ENCODE measurements at places on chromosomes 11 and 22.
A peak's percentile ranks its signal among the peaks of the same experiment; 100 is the strongest.

DNA sequence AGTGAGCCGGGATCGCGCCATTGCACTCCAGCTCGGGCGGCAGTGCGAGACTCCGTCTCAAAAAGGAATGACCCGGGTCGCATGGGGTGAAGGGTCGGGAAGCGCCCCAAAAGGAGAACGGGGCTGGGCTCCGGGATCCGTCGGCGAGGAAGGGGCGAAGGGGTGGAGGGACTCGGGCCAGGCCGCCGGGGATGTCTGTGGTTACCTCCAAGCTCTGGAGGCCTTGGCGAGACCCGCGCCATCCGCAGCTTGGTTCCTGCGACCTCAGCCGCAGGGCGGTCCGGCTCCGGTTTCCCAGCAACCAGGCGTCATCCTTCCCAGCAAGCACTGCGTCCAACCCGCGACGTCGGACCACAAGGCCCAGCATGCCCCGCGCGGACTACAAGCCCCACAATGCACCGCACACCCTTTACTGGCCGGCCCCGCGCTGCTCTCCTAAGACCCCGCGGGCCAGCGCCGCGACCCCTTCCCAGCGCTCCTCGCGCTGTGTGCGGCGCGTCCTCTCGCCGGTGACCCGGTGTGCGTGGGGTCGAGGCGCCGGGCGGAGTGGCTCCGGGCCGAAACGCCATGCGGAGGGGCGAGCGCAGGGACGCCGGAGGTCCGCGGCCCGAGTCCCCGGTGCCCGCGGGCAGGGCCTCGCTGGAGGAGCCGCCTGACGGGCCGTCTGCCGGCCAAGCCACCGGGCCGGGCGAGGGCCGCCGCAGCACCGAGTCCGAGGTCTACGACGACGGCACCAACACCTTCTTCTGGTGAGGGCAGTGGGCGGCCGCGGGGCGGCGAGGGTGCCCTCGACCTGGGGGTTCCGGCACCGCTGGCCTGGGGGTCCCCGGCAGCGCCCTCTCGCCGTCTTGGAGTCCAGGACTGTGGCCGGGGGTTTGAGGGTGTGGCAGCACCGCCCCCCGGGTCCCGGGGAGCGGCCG lies at the start of gene PTDSS2:
PTDSS2 (plus strand) TSS at position 391 of the 920 bp plus-strand sequence; CDS start at position 568, 177 bp downstream.
- DNase-seq, result peak; percentile 95

DNA sequence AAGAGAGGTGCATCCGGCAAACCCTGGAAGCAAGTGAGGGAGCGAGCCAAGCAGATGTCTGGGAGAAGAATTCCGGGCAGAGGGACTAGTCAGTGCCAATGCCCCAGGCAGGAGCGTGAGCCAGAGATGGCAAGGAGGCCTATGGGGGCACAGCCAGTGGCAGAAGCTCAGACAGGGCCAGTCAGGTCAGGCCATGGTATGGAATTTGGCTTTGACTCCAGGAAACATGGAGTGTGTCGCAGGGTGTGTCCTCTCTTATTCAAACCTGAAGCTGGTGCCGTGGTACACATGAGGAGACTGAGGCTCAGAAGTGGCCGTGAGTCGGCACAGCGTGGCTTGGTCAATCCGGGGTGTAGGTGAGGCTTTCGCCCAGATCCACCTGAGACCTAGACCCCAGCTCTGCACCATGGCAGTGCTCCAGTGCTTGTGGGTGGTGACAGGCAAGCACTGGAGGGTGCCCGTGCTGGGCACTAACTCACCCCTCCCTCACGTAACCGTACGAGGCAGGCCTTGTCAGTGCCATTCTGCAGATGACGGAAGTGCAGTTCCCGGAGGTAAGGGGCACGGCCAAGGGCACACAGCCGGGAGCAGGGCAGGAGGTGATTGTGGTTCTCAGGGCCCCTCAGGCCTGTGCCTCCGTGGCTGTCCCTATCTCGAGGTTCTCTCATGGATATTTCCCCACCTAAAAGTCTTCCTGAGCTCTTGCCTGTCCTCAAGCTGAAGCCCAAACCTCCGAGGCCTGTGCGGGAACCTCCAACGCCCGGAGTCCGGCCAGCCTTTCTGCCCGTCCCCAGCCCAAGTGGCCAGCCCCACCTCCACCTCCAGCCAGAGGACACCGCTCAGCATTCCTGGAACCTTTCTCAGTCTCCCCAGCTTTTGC lies 10.6 kb upstream of the SPI1 start:
- DNase-seq, result no peak

DNA sequence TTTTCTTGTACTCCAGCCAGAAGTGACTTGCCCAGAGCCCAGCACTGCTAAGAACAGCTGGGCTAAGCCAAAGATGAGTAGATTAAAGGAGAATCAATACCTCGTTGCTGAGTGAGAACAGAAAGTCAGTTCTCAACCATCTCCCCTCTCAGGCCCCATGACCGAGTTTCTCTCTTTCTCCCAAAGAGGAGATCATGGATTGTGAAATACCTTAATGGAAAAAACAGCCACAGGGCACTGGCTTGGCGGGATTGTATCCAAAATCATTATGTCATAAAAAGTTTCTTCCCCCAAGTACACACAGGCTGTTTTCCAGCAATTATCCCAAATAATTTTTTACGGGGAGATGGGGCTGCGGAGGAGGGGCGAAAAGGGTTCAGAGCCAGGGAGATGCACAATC lies 111.8 kb upstream of the TMEM45B start:
- no peak for DNase-seq

- DNase-seq, result no peak
Measured at GRCh38 chr11:64723907-64724862, 1.2 kb upstream of the NRXN2 start.

GRCh38 chr11:3686751-3687150 lies 15.6 kb upstream of the CHRNA10 start:
- no peak for DNase-seq

DNA sequence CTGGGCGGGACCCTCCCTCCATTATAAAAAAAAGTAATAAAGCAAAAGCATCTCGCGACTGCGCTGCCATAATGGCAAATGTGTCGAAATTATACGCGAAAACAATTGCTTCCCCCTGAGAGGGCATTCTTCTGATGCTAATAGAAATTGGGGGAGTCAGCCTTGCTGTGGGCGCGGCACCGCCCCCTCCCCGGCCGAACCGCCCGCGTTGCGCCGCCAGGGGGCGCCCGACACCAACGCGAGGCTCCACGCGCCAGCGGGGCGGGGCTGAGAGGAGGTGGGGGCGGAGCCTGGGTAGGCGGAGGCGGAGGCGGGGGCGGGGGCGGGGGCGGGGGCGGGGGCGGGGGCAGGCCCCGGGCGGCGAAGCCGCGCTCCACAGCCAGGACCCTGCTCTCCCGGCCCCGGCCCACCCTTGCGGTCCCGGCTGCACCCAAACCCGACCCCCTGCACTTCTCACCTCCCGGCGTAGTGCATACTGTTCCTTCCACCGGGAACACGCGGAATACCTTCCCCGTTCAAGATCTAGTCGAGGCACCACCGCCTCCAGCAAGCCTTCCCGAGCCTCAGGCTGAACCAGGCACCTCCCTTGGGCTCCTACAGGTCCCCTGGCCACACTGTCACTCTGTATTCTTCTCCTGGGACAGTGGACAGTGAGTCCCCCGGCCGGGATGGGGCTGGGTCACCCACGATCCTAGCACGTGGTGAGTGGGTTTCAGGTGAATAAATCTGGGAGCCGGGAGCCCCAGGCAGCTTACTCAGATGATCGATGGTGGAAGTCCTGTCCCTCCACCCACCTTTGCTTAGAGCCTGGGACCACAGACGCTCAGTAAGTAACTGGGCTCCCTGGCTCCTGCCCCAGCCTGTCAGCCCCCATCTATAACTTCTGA lies 15.5 kb upstream of the UPK3A start:
- DNase-seq, result peak; percentile 91

- no peak for DNase-seq
Measured at GRCh38 chr11:115505175-115505574, 960 bp upstream of the CADM1 start.

- peak; percentile 76 for DNase-seq
Measured at GRCh38 chr11:120235024-120235628, 4.8 kb upstream of the POU2F3 start.

DNA sequence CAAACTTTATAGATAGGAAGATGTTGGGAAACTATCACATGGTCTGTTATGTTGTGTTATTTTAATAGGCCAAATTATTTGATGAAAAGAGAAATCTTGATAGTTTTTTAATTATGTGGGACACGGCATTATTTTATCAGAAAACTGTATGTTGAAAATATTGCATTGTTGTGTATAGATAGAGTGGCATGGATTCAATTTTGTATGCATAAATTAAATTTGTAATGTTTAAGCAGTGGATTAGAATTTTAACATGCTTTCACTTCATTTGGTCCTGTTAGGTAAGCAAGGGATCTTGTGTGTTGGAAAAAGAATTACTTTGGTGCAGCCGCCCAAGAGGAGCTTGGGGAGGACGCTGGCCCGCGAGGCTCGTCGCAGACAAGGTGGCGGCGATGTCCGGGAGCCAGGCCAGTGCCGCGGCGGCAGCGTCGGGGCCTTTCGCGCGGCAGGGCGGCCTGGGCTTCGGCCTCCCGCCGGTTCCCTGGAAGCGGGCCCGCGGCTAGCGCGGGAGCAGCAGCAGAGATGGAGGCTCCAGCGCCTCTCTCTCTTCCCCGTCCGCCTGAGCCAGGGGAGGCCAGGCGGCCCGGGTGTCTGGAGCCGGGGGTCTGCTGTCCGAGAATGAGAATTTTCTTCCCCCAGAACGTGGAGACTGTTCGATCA lies 82.7 kb downstream of the GGT1 start:
- no peak for DNase-seq

- DNase-seq, result peak; percentile 55
Measured at GRCh38 chr11:67303835-67304411, 593 bp downstream of the SSH3 start.

DNA sequence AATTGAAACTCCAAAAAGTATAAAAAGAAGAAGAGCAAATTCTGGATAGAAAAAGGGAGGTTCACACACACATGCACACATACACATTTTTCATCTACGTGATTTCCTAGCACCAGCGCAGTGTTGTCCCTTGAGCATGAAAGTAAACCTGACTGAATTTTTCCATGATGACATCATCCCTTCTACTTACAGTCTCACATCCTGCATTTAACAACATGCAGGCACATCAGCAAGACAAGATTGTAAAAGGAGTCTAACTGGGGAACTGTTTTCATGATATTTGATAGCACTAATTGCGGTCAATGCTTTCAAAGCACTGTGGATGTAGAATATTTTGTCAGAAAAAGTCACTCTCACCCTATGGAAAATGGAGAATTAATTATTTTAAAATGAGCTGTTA lies 36.6 kb downstream of the GAS2 start:
- DNase-seq, result peak; percentile 30

- no peak for DNase-seq
Measured at GRCh38 chr11:132300283-132300682, 929.9 kb downstream of the NTM start.

DNA sequence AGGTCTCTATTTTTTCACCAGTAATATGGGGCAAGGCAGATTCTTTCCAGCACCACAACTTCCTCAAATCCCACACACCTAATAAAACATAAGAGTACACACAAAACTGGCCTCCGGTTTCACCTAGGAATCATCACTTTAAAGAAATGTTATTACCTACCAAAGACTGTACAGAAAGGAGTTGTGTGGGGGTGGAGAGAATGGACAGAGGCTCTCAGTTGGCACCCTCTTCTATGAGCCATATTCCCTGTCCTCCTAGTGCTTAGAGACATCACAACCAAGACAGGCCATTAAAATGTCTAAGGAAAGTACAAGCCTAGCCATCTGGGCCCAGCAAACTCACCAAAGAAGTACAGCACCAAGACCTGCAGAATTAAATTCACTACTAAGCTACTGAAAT lies 56.1 kb downstream of the RBFOX2 start:
- no peak for DNase-seq

DNA sequence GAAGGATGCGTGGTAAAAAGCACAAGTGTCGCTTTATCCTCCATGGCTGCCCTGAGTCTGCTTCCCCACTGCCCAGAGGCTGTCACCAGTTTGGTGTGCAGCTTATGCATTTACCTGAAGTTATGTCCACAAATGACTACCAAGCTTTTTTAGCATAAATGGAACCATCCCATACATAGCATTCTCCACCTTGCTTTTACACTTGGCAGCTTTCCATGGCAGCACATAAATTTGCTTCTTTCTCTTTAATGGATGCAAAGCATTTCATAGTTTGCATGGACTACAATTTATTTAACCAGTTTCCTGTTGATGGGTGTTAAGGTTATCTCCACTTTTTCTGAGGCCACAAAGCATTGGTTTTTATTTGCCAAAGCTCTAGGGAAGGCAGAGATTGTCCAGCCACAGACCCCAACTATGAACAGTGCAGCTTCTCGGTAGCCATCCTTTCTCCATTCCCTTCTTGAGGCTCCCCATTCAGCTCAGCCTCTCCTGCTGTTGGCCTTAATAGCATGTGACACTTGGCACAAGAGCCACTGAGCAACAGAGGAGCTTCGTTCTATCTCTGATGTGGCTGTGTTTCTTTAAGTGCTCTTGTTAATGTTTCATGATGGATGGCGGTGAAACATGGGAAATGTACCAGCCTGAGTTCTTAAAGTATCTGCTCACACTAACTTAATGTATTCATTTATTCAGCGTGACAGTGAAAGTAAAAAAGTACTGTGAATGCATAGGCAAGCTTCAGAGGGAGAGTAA lies 59.8 kb upstream of the NAV2 start:
- DNase-seq, result no peak

DNA sequence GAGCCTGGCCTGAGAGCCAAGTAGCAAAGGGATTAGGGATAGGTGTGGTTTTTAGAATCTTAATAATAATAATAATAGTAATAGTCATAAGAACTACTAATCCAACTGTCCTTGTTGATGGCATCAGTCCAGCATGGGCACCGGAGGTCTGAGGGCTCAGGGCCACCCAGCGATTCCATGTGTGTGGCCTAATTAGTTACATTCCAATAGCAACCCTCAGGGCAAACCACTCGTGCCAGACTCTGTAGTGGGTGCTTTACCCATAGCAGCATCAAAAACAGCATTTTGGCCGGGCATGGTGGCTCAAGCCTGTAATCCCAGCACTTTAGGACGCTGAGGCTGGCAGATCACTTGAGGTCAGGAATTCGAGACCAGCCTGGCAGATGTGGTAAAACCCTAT lies 19.0 kb upstream of the MYH9 start:
- no peak for DNase-seq

DNA sequence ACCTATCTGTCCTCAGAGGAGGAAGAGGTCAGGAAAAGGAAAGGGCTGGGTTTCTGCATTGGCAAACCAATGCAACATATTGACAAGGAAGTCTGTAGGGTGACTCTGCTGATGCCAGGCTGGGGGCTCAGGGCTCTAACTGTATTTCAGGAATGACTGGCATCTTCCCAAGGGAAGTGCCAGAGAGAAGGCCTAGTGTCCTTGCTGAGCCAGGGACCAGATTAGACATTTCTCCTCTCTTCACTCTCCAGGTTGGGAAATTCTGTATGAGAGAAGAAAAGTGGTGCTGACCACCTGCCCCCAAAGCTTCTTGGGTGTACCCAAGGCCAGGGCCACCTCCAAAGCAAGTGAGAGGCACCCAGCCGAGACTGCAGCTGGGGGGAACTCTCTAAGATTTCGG lies 27.2 kb downstream of the GRIK4 start:
- no peak for DNase-seq

- no peak for DNase-seq
Measured at GRCh38 chr22:31719850-31720471, 30.0 kb downstream of the PRR14L start.

- no peak for DNase-seq
Measured at GRCh38 chr11:130580372-130580771, 131.9 kb downstream of the ADAMTS15 start.
